Spinal cord (tissue), 10 donors: ENCODE measurements at places on chromosomes 7 and 10. TPM values are rescaled to one million over a fixed set of nuclear protein-coding genes. Genes with fewer than 3 reads are reported as not detected.
A peak's percentile ranks its signal among the peaks of the same experiment; 100 is the strongest.

DNA sequence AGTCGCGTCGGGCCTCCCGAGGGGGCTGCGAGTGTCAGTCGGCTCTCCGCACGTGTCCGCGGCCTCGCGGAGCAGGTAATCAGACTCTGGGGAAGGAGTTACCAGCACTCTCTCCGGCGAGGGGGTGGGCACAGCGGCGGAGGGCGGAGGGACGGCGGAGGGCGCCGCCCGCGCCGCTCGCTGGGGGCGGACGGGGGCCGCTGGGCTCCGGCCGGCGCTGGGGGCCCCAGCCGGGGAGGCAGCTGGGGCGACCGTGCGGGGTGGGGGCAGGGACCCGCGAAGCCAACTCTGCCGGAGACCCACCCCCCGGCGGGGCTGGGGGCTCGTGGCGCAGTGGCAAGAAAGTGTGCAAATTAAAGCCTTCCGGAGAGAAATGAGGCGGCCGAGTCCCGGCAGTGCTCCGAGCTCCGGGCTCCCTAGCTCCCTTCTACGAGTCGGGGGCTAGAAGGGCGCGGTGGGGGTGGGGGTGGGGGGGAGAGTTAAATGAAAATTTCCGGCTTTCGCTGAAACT lies at the start of gene CDK6:
Gene CDK6 (minus strand): TSS at position 85 of the 511 bp plus-strand sequence. CDS start 3,250 bp downstream, outside the sequence.
- no peak for DNase-seq

DNA sequence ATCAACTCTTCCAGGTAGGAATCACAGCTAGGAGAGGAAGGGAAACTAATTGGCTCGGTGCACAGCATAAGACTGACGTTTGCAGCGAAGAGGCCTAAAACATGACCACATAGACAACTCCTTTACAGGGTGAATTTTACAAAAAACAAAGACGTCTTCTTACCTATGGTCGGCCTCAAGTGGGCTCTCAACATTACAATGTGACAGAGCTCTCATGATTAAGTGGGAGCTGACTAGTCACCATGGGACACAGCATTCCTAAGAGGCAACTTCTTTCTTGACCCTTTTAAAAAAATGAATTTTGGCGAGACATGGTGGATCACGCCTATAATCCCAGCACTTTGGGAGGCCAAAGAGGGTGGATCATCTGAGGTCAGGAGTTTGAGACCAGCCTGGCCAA lies 4.6 kb downstream of the PDIA4 start:
- no peak for DNase-seq

DNA sequence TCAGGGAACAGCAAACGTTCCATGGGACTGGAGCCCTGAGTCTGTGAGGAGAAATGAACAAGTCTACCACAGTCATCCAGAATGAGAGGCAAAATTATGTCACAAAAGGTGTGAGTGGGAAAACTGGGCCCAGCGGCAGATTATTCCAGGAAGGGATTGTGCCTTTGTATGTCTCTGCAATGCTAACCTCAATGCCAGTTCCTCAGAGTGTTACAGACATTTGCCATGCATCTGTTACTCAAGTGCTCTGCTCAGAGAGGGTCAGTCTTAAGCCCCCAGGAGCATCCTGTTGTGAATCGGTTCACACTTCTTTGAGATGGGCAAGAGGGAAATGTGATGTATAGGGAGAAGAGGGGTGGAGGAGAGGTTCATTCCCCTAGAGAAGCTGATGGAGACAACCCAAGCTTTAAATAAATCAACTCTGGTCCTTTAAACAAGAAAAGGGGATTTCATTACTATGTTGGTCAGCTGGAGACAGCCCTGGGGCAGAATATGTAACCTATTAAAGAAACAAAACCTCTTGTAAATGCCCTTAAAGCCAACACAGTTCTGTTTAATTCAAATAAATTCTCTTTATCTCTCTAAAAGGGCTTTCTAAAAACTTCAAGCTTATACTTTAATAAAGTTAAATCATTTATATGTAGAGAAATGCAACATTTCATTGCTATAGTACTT lies 85.9 kb upstream of the GRB10 start:
- no peak for DNase-seq

DNA sequence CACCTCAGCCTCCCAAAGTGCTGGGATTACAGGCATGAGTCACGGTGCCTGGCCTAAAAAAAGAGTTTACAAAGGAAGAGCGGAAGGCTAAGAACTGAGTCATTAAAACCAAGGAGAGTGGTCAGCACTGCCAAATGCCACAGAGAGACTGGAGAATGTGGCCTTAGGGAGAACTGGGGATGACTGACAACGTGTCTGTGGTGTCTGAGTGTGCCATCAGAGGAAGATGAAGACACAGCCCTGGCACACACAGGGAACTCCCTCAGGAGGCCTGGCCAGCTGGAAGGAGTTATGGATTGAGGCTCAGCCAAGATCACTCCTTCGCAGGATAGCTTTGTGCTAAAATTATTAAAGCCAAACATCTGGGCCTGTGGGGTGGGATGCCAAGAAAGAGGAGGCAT lies 3.9 kb upstream of the INA start:
- DNase-seq, result peak; percentile 11

DNA sequence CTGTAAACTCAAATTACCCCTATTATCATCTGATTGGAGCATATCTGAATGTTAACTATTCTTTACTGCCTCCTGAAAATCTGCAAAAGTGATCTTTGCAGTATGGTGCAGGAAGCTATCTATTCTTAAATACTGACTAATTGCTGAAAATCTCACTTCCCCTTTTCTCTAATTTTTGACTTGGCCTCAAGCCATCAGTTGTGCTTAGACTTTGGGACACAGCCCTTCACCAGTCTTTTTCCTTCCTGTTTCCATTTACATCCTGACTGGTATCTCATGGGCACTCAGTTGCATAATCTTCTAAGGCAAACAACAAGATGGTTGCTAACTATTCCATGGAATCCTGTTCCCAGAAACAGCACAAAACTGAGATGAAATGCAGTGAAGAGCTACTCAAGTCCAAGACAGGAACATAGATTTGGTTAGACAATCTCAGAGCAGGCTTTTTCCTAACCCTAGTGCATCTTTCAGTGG lies 228.5 kb downstream of the SORCS1 start:
- no peak for DNase-seq

DNA sequence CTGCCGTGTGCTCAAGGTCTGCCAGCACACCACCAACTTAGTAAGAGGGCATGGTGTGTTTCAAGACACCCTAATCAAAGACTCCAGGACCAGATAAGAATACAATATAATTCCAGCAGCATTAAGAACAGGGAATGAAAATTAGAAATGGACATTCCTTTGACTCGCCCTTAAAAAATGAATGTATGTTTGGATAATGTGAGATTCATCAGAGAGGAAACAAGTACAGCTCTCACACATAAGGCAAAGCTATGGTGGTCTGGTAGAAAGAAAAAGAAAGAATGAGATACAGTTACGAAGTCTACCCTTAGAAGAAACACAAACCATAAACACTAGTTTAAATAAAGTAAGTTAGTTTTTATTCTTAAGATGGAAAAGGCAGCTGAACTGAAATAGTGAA lies 174.8 kb upstream of the ANK3 start:
- DNase-seq, result no peak

DNA sequence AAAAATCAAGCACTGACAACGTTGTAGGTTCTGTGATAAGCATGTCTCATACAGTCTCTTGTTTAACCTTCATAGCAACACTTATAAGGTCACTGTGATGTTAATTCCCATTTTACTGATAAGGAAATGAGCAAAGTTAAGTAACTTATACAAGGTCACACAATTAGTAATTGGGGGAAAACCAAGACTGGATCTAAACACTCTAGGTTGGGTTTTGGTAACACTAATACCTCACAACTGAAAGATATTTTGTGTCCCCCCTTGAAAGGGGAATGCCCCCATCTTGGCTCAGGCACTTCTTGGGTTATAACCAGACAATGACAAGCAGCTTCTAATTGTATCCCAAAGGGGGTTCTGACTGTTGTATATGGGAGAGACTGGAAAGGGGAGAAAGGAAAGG lies 36.0 kb upstream of the ABCB4 start:
- no peak for DNase-seq

DNA sequence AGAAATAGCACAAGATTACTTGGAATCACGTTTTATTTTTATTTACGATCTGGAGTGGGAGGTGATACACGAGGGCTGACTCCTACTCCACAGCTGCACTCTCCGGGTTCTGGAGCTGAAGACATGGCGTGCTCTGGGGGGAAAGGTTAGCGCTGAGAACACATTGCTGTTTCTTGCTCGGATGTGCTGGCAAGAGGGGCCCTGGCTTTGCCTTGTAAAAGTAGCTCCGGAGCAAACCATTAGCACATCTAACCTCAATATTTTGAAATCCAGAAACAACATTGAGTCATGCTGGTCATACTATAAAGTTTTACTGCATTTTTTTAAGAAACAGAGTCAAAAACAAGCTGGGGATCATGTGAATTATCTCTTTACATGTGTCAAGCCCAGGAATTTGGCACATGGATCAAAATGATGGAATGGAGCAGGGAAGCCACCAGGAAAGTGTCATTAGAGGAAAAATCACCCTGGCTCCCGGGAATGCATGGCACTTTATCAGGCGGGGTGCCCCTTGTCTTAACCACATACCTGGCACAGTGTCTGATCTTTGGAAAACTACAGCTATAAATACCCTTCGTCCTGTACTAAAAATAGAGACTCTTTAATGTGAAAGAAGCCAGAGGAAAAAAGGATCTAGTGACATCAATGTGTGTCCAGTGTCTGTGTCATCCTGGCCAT lies 31.6 kb upstream of the LYZL1 start:
- no peak for DNase-seq

- no peak for DNase-seq
Observed at GRCh38 chr7:68474661-68475216, 1123.5 kb upstream of the AUTS2 start.

The CACNA2D1 gene
- 28.1 TPM for total RNA-seq
